ENCODE measurements at places on chromosomes 3 and 15.

DNA sequence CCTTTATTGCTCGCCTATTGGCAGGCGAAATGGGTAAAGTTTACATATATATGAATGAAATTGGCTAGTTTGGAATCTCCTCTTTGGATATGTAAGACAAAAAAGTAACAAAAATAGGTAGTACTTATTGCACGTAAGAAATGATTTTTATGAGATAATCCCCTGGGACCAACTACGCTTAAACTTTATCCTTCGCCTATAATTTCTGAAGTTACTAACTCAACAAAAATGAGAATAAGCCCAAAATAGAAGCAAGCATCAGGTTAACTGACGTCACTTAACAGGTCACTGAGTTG, 438 bp upstream of the SLC49A4 start:
- DNase-seq: no peak

DNA sequence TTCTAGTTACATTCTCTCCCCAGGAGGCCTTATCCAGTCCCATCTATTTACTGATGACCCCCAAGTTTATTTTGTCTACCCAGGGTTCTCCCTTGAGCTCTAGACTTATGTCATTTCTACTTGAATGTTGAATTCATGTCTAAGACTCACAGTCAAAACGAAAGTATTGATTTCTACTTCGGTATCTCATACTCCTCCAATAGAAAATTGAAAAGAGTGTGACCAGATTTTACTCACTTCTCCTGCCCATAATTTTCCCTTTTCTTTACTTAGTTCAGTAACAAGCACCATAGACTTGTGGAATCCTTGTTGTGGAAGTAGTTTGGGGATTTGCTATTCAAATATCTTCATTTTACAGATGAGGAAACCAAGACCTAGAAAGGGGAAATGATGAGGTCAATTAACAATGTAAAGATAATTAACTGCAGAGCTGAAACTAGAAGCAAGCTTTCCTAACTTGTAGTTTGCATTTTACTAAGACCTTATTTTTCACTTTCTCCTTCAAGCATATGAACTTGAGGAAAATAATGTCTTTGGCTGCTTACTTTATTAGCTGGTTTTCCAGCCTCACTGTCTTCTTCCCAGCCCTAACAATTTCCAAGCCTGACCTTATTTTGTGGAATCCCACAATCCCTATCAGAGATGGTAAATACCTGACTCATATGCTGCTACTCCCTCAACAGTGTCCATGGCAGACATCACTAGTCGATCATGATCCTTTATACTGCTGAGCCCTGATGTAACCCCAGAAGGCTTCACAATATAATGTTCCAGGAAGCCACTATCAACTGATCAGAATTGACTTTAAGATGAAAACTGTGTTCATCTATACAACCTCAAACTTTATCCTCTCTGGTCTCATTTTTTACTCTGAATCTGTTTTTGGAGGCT, 123.9 kb upstream of the AGBL1 start:
- no peak for DNase-seq

DNA sequence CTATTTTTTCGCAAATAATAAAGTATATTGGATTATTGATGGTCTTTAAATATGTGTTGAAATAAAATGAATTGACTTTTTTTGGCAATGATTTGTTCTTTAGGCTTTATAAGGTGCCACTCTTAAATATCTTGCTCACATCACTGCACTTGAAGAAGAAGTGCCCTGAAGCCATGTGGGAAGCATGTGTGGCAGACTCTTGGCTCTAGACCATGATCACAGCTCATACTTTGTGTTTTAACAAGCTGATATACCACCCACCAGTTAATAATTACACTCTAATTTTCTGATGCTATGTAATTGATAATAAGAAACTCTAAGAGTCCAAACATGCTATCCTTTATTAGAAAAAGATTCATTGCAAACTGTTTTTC, 52.1 kb upstream of the TGFBR2 start:
- DNase-seq: no peak

- no peak for DNase-seq
Measured at GRCh38 chr15:98845138-98845884, 162.3 kb downstream of the PGPEP1L start.

DNA sequence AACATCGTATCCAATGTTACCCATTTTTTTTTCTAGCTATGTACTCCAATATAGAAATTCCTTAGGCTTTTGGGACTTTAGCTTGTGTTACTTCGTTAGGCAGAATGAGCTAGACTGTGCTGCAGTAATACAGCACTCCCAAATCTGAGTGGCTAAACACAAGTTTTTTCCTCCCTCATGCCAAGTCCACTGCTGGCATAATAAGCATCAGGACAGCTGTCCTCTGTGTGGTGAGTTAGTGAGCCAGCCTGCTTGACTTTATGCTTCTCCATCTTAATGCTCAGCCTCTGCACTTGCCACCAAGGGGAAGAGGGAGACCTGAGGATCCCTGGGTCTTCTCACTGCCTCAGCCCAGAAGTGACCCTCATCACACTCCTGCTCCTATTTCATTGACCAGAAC, 18.2 kb upstream of the ACOX2 start:
- no peak for DNase-seq

Data from immature natural killer cell (primary cell).